Occipital lobe (tissue), 3 donors: ENCODE measurements at places on chromosomes 12 and 14. TPM values are rescaled to one million over a fixed set of nuclear protein-coding genes. Genes with fewer than 3 reads are reported as not detected.

The HOXC10 gene
- total RNA-seq = not detected

The TAC3 gene
- 1.6 TPM for total RNA-seq

The TAS2R46 gene
- 12.3 TPM for total RNA-seq

The IKZF4 gene
- total RNA-seq = 5.5 TPM

The ANKRD33 gene
- total RNA-seq = not detected

The GZMB gene
- not detected for total RNA-seq

The MYH6 gene
- total RNA-seq = not detected

DNA sequence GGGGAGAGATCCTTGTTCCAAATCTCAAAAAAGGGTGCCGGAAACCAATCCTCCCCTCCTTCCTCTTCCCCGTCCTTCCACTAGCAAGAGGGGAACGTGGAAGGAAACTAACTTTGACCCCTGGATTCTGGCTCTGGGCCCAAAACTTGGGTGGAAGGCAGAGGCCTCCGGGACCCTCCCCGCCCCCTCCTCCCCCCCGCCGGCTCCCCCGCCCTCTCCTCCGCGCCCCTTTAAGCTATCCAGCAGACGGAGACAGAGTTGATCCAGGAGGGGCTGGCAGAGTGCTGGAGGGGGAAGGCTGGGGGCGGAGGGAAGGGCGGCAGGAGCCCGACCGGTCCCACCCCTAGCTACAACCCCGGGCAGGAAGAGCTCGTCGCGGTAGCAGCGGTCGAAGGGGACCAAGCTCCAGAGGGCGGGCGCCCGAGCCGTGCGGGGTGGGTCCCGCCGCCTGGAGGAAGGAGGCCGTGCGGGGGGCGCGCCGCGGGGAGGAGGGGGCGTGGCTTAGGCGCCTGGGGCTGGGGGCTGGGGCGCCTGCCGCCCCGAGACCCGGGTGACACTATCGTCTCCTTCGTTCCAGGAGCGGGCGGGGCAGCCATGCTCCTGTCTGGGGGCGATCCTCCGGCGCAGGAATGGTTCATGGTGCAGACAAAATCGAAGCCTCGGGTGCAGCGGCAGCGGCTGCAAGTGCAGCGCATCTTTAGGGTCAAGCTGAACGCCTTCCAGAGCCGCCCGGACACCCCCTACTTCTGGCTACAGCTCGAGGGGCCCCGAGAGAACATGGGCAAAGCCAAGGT lies at the start of gene NYNRIN:
Gene NYNRIN (plus strand): TSS at position 351 of the 794 bp plus-strand sequence. CDS start 244 bp downstream, at position 595.
- no peak for DNase-seq

GRCh38 chr12:49961993-49962764 lies 507 bp downstream of the AQP5 start:
- DNase-seq = no peak

DNA sequence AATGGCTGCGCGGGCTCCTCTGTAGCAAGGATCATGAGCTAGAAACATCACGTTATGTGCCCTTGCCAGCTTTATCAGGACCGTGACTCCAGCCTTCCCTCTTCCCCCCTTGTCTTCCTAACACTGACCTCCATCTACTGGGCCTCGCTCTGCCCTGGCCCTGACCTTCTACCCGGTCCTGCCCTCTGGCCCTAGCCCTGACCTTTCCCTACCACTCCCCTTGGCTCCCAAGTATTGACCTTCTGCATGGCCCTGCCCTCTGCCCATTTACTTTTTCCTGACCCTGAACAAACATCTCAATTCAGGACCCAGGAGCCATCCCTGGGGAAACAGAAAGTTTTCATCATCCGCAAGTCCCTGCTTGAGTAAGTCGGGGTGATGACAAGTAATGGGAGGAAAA lies 2.0 kb downstream of the SOAT2 start:
- no peak for DNase-seq

- DNase-seq = no peak
Observed at GRCh38 chr12:10624605-10625004, 11.2 kb upstream of the MAGOHB start.

DNA sequence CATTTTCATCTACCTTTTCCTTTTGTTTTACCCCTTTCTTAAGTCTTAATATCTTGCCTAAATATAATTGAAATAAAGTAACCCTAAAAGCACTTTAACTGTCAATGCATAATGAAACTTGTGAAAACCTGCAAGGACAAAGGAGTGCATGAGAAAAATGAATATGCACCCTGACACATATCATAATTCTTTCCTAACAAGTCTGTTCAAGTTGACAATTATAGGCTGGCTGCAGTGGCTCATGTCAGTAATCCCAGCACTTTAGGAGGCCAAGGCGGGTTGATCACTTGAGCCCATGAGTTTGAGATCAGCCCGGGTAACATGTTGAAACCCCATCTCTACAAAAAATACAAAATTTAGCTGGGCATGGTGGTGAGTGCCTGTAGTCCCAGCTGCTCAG lies 65.4 kb downstream of the FGD6 start:
- DNase-seq = no peak

DNA sequence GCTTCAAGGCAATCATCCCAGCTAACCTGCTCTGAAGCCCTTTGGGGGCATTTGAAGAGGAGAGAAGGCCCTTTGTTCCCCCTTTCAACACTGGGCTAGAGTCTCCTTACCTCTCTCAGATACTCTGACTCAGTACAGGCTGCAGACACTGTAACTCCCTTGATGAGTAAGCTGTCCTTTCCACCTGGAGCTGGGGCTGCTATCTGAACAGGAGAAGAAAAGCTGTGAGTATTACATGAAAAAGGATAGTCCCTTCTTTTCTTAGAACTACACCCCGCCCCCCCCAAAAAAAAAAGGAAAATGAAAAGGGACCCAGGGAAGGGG lies 186.6 kb upstream of the PLEKHG7 start:
- DNase-seq = no peak

GRCh38 chr12:60106214-60106613 lies 510.4 kb downstream of the SLC16A7 start:
- DNase-seq = no peak

- no peak for DNase-seq
Observed at GRCh38 chr14:96081767-96082400, 42.7 kb downstream of the C14orf132 start.

DNA sequence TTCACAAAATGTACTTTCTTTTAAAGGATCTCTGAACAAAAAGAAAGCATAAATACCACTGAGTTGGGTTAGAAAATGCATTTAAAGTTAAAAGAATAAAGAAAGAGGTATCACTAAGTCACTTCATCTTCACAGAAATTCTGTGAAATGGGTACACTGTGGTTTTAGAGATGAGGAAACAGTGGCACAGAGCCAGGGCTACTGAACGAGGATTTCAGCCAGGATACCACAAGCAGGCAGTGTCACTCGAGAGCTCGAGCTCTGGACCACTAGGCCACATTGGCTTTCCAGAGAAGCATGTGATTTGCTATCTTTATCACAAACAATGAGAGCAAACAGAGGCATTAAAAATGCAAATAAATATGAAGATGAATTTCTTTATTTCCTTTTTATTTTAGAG lies 51.0 kb downstream of the WDHD1 start:
- DNase-seq = no peak

DNA sequence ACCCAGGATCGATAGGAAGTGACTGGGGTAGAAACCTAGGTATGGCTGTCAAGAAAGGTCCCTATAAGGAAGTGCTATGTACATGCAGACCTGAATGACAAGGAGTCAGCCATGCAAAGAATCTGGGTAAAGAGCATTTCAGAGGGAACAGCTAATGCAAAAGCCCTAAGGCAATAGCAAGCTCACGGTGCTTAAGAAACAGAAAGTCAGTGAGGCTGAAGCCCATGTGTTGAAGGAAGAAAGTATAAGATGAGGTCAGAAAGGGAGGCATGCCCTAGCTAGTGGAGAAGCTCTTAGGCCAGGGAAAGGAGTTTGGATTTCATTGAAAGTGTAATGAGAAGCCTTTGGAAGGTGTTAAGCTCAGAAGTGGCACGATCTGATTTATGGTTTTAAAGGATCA lies 6.0 kb upstream of the ADCY6 start:
- DNase-seq = no peak

- no peak for DNase-seq
Observed at GRCh38 chr14:95440951-95441350, 75.5 kb downstream of the SYNE3 start.

DNA sequence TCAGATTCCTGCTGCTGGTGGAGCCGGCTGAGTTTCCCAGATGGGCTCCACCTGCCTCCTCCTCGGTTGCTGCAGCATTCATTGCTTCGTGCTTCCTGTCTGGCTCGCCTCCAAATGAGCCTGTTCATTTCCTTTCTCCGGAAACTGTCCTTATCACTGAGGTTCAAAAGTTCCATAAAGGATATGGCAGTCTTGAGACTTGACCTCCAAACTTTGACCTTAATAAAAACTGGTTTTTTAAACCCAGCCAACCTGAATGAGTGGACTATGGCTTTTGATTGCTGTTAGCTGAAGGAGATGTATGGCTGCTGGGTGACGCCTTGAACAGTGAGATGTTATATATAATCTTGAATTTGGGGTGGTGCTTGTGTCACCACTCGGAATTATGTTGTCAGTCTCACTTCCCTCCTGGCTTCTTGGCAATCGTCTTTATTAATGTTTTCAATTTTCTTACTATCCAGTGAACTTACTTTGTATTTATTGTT lies 62.7 kb downstream of the RASSF3 start:
- DNase-seq = no peak

DNA sequence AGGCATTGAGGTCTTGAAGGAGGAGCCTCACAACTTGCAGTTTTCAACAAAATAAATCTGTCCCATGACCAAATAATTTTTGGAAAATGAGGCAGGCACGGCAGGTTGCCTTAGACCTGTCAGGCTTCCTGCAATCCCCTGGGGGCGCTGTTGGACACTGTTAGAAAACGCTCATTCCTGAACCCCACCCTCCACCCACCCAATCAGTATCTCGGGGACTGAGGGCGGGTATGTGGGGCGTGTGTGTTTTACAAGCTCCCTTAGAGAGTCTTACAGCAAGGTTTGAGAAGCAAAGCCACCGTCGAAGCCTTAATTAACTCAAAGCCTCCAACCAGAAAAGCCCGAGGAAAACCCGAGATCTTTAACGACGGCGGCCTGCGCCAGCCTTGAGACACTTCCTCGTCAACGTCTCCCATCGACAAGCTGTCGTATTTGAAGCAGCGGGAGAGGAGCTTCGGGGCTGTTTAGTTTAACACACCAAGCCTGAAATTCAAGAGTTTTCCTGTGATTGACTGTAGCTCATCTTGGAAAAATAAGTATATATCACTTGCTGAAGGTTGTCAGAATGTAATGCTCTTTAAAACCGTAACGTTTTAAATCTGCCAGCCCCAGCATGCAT lies 123.0 kb downstream of the GLT1D1 start:
- peak; percentile 10 for DNase-seq

GRCh38 chr12:46223047-46223446 lies 45.8 kb downstream of the SLC38A1 start:
- no peak for DNase-seq

GRCh38 chr12:97552410-97553121 lies 90.0 kb downstream of the RMST start:
- DNase-seq = no peak

DNA sequence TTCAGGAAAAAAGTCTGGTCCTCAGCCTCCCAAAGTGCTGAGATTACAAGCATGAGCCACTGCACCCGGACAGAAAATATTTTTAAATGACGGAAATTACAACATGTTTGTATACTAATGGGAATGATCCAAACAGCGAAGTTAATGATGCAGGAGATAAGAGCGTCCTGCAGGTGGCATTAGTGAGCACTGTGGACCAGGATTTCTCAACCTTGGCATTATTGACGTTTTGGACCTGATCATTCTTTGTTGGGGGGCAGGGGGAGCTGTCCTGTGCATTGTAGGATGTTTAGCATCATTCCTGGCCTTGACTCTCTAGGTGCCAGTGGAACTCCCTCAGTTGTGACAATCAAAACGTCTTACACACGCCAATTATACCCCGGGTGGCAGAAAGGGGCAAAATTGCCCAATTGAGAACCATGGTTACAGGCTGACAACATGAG lies 34.1 kb downstream of the SCFD1 start:
- DNase-seq = no peak

GRCh38 chr12:80411787-80412186 lies 32.2 kb upstream of the PTPRQ start:
- no peak for DNase-seq

DNA sequence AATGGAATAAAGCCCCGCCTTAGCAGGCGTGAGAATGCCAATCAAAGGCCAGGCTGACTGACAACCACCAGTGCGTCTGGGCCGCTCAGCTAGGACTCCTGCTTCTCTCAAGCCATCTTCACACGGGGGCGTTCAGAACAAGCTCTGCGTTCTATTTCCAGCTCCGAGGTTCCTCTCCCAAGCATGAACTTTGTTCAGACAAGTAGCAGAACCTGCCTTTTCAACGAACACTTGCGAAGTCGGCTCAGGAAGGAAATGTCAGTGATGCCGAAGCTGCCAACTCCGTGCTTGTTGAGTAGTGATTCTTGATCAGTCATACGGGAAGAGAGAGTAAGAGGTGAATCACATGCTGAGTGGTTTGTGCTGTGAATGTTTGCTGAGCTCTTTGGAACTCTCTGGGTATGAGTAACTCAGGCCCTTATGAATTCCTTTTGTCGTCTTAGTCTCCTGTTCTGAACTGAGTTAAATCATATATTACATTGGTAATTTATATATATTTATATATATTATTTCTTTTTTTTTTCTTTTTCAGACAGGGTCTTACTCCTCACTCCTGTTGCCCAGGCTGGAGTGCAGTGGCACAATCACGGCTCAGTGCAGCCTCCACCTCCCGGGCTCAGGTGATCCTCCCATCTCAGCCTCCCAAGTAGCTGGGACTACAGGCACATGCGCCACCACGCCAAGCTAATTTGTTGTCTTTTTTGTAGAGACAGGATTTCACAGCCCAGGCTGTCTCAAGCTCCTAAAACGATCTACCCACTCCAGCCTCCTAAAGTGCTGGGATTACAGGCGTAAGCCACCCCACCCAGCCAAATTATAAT lies 29.4 kb upstream of the BCL7A start:
- DNase-seq = no peak

DNA sequence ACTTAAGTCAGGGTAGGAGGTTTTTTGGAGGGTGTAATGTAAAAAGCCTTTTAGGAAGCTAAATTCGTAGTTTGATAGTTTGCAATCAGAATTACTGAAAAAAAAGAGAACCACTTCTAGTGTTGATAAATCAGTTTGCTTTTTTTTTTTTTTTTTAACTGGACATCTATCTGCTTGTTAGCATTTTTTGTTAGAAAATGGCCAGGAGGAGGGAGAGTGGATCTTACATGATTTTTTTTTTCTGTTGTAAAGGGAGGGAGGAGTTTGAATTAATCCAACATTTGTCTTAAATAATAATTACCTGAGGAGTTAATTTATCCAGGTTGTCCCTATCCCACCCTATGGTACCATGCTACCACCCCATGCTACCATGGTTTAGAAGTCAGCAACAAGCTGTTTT lies 1.2 kb downstream of the FBXO34 start:
- DNase-seq = no peak
